ENCODE measurements at places on chromosomes 7 and 10.

DNA sequence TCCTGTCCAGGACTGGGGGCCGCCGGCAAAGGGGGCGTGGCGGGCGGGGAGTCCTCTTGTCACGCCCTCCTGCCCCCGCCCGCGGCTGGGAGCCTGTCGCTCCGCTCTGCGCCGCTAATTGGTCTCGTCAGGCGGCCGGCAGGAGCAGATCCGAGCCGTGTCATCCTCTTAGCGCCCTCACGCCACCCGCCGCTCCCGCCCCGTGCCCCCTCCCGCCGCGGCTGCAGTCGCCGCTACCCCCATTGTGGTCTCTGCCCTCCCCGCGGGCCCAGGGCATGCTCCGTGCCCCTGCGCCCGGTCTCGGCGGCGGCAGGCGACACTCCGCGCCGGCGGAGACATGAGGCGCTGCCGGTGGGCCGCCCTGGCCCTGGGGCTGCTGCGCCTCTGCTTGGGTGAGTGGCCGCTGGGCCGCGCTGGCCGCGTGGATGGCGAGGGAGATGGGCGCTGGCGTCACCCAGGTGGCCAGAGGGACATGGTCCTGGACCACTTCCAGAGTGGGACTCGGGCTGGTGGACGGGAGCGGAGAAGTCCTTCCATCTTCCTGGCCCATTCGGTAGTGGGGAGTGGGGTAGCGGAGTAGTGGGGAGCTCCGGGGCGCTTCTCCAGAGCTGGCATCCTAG, at the start of gene CDHR1:
Gene CDHR1, plus strand, starts transcription at position 114 of the 620 bp plus-strand sequence. Its CDS starts 224 bp downstream, at position 338.
- DNase-seq: no peak

DNA sequence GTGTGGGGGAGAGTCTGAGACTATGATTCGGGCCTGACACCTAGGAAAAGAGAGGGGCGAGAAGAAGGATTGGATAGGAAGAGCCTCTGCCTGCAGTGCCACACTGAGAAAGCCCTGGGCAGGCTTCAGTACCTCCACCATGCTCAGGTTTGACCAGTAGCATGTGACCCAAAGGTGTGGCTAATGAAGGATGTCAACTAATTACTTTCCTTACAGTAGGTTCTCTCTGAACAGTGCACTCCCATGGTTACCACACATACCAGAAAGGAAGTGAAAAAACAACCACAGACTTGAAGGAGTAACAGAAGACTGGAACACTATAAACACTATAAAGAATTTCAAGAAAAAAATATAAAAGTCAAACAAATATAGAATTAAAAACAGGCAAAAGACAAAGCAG, 46.2 kb downstream of the SEM1 start:
- no peak for DNase-seq

GRCh38 chr7:143901332-143901667, 676 bp downstream of the TCAF1 start:
- no peak for DNase-seq

DNA sequence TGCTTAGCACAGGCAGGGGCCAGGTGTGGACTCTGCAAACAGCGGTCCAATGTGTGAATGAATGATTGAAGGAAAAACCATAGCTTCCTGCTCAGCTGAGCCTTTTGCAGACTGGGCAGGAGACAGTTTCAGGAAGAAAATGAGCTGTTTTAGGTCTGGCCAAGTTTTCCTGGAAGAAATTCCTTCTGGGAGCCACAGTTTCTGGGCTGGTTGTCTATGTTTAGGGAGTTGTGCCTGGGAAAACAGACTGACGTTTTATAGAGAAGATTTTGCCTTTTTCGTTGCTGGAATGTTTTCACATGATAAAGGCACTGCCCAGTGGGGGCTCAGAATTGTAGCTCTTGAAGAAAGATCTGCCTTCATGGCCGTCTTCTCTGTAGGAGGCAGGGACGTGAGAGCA, 255.1 kb downstream of the CCSER2 start:
- no peak for DNase-seq

- DNase-seq: no peak
Measured at GRCh38 chr10:5565671-5566581, 41.2 kb downstream of the CALML3 start.

- no peak for DNase-seq
Measured at GRCh38 chr10:102409604-102410428, 8.8 kb downstream of the PSD start.

DNA sequence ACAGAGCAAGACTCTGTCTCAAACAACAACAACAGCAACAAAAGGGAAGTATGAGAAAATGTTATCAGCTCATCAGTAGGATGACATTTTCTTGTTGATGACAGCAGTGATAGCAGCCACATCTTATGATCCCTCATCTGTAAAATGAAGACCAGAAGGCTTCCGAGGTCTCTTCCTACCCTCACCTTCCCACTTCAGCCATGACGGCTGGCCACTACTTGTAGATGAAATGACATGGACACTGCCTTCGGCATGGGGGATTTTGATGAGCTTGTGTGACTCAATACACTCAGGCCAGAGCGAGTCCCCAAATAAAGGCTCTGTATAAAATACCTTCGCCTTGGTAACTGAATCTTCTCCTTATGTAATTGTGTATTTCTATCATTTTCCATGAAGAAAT, 6.7 kb downstream of the ECHDC3 start:
- no peak for DNase-seq

DNA sequence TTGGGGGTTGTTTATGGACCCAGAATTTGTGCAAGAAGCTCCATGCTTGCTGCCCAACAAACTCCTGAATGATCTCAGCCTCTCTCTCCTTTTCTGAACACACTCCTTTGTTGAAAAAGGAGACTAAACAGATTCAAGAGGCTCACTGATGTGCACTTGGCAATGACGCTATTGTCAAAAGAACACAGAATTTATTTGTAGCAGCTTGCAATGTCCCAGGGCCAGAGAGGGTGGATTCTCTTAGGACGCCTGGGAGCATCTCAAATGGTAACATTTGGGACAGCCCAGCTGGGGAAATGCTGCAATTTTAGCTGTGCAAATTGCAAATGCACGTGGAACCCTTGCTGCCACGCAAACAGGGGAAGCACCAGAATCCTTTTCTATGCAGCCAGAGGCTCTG, 79.9 kb downstream of the GPR26 start:
- no peak for DNase-seq

DNA sequence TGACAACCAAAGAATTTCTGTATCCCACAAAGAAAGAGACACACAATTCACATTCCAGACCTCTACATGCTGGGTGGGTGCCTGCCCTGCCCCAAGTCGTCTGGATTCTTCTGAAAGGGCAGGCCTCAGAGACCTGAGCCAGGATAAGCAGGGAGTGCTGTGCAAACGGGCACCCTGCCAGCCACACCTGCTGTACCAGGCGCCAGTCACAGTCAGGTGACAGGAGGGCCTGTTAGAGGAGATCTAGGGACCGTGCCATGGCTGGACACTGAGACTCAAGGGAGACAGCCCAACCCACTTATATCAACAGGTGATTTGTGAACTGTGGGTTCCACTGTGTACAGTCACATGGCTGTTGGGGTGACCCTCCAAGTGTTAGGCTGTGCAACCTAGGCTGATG, 103.1 kb upstream of the AFAP1L2 start:
- no peak for DNase-seq

- DNase-seq: no peak
Measured at GRCh38 chr10:122850705-122851640, 5.3 kb upstream of the CUZD1 start.

All from omental fat pad (tissue), 4 donors.